Fibroblast of skin of left biceps (primary cell): ENCODE measurements at places on chromosomes 16 and 17.

- no peak for DNase-seq
Measured at GRCh38 chr16:85675251-85675874, 13.4 kb downstream of the GINS2 start.

DNA sequence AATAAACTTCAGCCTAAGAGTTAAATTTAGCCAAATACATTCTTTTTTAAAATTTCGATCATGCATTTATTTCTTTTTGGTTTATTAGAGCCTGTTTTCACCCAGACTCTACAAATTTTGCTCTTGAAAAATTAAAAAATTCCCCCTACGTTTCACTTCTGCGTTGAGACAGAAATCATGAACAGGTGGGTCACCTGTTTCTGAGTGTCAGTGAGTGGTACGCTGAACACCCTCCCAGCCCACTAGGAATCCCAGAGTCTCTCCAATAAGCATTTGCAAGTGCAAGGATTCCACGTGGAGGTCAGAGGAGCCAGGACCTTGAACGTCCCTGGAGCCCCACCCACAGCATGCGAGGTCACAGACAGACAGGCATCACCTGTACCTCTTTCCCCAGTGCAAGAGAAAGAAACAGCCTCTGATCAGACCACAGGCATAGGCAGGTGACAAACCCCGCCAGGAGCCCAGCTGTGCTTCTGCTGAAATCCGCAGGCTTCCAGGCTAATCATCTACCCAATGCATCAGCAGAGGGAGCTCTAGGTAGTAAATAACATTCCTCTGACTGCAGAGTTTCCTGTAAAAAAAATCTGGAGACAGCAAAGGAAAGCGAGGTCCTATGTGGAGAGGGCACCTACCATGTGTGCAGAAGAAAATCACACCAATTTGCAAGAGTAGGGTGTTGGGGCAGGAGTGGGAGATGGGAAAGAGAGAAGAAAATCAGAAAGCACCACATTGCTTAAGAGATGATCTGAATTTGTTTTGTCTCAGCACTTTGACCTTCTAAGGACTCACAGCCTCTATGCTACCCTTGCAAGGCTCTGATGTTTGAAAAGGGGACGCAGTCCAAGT is 5.9 kb upstream of the XYLT1 start:
- DNase-seq: no peak

DNA sequence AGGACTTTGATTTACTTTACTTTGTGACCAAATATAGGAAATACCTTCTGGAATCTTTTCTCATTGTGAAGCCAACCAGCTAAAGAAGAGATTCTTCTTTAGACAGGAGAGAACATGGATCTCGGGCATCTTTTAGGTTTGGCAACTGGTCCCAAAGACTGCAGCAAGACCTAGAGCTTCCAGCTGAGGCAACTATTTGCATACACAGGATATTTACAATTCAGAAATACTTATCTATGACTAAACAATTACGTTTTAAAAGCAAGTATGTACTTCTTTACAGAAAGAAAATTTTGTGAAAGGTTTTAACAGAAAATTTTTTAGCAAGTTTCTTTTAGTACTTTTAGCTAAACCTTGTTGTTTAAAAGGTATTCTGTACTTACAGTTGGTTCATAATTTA is 106.5 kb downstream of the MAP2K4 start:
- no peak for DNase-seq

GRCh38 chr16:31216422-31217135 is at the start of gene PYDC1:
Gene PYDC1, minus strand, starts transcription at chr16:31217135. Its CDS starts 107 bp downstream, at chr16:31217028.
- no peak for DNase-seq

DNA sequence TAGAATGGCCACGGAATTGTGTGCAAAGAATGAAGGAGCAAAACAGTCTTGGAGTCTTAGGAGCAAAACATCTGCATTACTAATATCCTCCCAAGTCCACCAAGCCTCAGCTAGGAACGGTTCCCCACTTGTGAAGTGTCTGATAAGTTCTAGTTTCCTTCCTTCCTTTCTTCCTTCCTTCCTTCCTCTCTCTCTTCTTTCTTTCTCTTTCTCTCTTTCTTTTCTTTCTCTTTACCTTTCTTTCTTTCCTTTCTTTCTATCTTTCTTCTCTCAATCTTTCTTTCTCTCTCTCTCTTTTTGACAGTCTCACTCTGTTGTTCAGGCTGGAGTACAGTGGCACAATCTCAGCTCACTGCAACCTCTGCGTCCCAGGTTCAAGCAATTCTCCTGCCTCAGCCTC is 160.8 kb downstream of the FOXL1 start:
- DNase-seq: no peak

- DNase-seq: no peak
Measured at GRCh38 chr16:21637032-21637968, 15.1 kb downstream of the IGSF6 start.

GRCh38 chr16:27444015-27444414 is 42.0 kb downstream of the IL21R start:
- DNase-seq: no peak
